ENCODE measurements at places on chromosomes 1 and 21.

DNA sequence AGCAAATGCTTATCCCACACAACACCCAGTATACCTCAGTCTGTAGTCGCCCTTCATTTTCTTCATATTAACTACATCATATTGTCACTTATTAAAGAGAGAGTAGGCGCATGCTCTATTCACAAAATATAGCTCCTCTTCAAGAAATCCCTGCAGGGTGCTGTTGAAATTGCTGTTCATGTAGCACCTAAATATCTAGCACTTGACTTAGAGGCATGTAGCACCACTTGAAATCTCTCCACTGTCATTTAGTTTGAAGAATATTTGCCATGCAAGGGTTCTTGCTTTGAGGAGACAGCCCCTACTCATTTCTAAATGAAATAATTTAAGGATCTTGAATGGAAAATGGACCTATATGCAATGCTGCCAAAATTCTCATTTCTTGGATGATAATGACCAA is 20.9 kb upstream of the LRRC8B start:
- no peak for DNase-seq

DNA sequence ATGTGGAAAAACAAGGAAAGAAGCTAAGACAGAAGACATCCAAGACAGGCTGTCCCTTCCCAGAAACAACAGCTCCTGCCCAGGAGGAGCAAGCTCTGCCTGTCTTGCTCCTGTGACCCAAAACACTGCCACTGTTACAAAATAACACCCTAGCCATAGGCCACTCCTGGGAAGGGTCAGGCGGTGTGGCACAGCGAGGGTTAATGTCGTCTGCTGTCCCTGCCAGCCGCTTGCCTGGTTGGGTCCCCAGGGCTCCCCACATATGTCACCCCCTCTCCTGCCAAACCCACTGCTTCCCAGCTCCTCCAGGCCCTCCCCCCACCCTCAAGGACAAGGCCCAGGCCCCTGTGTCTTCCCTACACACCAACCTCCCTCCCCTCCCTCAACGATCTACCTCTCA is 3.9 kb upstream of the NHLH1 start:
- DNase-seq: no peak

DNA sequence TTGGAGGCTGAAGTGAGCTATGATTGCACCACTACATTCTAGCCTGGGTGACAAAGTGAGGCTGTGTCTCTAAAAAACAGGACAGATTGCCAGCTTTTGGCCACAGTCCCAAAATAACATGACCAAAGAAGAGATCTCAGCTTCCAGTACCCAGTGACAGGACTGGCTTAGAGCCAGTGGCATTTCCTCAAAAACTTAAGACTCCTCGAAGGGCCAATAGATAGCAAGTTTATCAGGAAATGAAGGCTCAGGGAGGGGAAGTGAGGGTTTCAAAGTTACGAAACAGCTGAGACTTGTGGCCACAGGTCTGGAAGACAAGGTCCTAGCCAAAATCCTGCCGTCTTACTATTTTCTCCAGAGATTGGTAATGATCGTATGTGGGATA is 6.3 kb upstream of the TMEM39B start:
- DNase-seq: no peak

DNA sequence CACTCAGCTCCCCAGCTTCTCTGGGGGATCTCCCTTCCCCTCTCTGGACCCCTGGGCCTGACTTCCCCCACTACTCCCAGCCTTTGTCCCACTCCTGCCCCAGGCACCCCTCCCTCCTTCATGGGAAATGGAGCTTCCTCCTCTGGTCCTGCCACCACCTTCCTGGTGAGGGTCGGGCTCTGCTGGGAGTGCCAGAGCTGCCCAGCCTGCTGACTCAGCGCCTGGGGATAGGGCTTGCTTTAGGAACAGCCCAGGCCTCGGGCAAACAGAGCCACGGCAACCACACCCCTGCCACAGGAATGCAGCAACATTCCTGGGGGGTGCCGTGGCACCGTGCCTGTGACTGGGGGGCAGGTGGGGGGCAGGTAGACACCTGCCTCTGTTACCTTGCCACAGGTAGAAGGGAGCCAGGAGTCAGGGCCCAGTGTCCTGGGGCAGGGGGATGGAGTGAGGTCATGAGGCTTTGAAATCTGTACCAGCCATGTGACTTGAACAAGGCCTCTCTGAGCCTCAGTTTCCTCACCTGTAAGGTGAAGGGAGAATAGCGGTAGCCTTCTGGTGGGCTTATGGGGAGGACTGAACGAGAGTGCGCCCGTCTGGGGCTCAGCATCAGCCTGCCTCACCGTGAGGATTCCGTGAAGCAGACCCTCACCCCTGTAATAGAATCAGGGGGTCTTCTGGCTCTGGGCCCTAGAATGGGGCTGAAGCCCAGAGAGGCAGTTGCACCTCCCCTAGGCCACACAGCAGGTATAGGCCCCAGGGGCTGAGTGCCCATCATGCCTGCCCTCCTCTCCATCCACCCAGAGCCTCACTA is 17.8 kb upstream of the EPHA2 start:
- DNase-seq: no peak

DNA sequence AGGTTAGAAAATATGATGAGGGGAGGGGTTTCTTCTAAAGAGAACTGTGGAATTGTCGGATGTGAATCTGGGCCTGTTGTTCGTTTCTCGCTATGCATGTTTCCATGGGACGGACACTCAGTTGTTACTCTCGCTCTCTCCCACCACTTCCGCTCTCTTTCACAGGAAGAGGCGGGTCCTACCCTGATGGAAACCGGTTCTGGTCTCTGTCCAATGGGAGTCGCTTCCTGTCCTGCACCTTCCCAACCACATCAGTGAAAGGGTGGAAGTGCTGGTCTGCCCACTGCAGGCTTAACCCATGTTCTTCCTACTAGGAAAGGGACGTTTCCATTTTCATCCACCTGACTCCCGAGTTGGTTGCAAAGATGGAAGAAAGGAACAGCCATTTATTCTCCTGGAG is 119.4 kb downstream of the KCNJ15 start:
- DNase-seq: no peak

- DNase-seq: no peak
These were observed 171.9 kb downstream of the PRDM2 start for GRCh38 chr1:13871886-13872285.

DNA sequence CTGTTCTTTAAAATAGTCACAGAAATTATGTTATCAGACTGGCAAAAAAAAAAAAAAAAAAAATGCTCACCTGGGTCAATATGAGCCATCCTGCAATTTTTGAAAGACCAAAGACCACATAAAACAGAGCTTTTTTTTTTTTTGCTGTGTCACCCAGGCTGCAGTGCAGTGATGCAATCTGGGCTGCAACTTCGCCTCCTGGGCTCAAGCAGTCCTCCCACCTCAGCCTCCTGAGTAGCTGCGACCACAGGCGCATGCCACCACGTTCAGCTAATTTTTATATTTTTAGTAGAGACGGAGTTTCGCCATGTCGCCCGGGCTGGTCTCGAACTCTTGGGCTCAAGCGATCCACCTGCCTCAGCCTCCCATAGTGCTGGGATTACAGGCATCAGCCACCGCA is 62.8 kb downstream of the RGS13 start:
- no peak for DNase-seq

- DNase-seq: no peak
These were observed 24.9 kb upstream of the MAN1A2 start for GRCh38 chr1:117342397-117342796.

- no peak for DNase-seq
These were observed 1.3 kb upstream of the FGGY start for GRCh38 chr1:59295618-59296017.

DNA sequence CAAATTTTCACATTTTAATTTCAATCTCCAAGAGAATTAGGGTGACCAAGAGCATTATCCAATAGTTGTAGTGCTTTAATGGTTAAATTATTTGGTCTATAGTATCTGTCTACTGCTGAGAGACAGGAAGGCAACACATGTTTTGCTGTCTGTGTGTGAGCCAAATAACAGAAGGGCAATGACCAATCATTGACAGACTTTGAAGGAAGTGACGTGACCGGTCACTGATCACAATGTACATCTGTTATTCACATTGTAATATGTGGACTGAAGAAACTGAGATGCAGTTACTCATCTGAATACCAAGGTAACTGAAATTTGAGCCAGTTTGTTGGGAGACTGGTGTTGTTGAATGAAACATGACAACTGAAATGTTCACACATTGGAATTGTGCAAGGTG is 196.7 kb downstream of the LRRC40 start:
- no peak for DNase-seq

DNA sequence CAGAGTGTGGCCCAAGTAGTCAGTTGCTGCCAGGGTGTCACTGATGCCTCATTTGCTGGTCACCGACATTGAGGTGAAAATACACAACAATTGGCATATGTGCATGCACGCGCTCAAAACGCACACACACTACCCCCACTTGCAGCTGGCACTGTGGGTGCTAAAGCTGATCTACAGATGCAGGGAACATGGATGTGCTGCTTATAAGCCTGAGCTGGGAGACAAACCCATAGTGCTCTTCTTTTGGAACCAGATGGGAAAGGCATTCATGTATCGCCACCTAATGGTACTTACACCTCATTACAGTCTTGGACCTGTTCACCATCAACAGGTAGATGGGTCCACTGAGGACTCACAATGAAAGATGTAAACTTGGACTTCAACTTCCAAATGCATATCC is 70.3 kb upstream of the CAMK1G start:
- DNase-seq: peak; percentile 2

GRCh38 chr1:91647061-91647460 is 146.4 kb downstream of the CDC7 start:
- no peak for DNase-seq

GRCh38 chr1:6359216-6360116 is 34.1 kb downstream of the ACOT7 start:
- DNase-seq: peak; percentile 54

DNA sequence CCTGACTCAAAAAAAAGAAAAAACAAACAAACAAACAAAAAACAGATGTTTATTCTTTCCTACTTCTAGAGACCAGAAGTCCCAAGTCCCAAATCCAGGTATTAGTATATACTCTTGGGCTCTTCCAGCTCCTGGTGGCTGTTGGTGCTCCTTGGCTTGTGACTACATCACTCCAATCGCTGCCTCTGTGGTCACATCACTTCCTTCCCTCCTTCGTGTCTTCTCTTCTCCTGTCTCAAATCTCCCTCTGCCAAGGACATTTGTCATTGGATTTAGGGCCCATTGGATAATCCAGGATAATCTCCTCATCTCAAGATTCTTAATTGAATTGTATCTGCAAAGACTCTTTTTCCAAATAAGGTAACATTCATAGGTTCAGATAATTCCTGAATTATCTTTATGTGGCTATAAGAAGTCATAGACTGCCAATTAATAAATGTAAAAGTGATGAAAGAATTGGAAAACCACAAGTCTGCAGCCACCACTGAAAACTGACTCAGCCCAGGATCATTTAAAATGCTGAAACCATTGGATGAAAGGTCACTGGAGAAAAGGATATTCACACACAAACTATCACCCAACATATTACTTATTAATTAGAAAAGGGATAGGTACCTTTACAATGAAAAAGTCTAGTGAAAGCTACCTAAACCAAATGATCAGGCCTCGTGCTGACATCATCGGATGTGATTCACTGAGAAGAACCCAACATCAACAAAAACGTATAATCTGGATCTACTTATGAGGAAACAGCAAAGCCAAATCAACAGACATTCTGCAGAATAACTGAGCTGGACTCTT is 67.1 kb downstream of the ZNF281 start:
- no peak for DNase-seq
